ENCODE measurements at places on chromosomes 3 and 15.

DNA sequence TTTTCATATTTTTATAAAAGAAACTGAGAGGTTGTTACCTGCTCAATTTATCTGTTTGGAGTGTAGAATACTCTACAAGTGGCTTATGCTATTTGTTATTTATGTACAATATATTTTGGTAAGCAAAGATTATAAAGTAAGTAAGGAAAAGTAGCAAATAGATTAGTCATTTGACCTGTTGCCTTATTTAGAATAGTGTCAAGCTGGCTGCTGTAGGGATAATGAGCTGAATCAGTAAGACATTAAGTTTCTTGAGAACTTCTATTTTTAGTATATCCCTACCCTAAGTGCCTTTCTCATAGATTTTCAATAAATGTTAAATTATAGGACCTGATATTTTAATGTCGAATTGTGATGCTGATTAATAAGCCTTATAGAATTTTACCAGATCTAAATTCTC, 37.2 kb downstream of the ECT2 start:
- H3K36me3 ChIP-seq, result no peaks in the 10 kb centered on the region
- no peak for DNase-seq
- H3K27me3 ChIP-seq, result no peaks in the 10 kb centered on the region
- no peak overlapping the region for H3K27ac ChIP-seq
- H3K4me1 ChIP-seq, result no peaks in the 10 kb centered on the region

DNA sequence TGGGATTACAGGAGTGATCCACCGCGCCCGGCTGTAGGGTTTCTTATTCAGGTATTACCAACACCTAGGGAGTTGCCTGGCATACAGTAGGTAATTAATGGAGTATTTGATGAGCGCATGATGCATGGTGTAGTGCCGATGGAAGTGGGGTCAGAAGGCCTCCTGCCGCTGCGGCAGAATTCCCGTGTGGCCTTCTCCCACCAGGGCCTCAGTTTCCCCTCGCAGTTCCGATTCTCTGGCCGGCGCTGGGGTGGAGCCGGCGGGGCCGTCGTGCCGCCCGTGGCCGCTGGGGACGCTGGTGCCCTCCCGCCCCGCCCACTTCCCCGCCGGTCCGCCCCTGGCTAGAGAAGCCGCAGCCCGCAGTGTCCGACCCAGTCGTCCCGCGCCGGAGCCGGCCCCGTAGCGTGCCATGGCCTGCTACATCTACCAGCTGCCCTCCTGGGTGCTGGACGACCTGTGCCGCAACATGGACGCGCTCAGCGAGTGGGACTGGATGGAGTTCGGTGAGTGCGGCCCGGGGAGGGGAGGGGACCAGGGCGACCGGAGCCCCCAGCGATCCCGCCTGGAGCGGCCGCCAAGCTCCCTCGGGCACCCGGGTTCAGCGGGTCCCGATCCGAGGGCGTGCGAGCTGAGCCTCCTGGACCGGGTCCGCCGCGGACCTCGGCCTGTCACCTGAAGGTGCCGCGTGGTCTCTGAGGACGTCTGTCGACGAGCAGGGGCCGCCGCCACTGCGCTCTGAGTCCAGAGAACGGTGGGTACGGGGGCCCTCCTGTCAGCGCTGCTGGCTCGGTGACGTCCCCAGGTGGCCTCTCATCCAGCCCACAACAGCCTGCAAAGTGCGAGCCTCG, at the start of gene IRAK2:
TSS of gene IRAK2 (plus strand) at position 374 of the 848 bp plus-strand sequence. CDS start at position 410, 36 bp downstream.
- peaks cover 23% of the 10 kb centered on the region for H3K4me1 ChIP-seq
- H3K4me3 ChIP-seq, result peak within 1 kb of the TSS; percentile 72
- H3K27me3 ChIP-seq, result no peaks in the 10 kb centered on the region

DNA sequence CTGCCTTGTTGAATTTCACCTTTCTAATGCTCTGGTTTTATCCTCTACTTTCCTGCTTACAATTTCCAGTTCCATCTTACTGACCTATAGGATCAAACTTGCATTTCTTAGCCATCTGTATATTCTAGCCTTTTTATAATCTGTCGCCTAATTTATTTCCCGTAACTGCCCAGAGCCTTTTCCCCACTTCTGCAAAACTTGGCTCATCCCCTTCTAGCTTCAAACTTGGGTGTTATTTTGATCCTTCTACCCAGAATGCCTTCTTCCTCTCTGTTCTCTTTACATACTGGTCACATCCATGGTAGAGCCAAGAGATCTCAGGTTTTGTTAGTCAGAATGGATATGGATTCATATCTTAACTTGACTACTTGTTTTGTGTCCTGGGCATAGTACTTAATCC, 2.6 kb downstream of the SACM1L start:
- no peak overlapping the region for H3K27ac ChIP-seq
- no peak for DNase-seq
- H3K4me3 ChIP-seq, result no peak overlapping the region
- H3K36me3 ChIP-seq, result peaks cover 29% of the 10 kb centered on the region

DNA sequence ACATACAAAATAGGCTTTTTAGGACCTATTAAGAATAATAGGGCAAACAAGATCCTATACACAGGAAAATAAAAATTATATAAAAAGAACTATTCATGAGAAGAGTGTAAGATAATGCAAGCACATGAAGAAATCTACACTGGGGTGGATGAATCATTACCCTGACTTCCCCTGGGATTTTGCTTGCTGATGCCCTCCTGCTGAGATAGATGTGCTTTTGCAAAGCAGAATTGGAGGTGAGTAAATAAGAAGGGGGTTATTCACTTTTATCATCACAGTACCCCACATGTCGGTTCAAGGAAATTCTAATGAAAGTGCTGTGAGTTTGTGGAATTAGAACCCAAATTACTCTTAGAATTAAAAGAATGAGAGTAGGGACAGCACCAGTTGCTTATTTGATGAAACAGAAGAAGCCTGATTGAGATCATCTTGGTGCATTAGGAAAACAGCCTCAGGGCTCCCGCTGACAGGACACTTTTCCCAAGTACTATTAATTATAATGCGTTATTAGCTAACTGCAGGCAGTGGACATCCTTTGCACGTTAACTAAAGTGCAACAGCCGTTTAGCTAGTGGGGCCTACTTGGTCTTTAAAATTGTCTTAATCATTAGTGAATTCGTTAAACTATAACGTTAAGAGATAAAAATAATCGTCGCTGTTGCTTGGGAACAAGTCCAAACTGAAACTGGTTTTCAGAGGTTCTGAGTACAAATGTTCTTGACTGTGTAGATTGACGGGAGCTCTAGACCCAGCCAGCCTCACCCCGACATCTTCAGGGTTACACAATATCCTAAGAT, 48.4 kb downstream of the SLC2A2 start:
- H3K27me3 ChIP-seq, result no peaks in the 10 kb centered on the region
- no peaks in the 10 kb centered on the region for H3K4me1 ChIP-seq
- no peak overlapping the region for H3K27ac ChIP-seq
- no peaks in the 10 kb centered on the region for H3K36me3 ChIP-seq
- no peak for DNase-seq

GRCh38 chr3:145450018-145450682, 710.8 kb downstream of the PLOD2 start:
- no peaks in the 10 kb centered on the region for H3K36me3 ChIP-seq
- no peak overlapping the region for H3K27ac ChIP-seq

DNA sequence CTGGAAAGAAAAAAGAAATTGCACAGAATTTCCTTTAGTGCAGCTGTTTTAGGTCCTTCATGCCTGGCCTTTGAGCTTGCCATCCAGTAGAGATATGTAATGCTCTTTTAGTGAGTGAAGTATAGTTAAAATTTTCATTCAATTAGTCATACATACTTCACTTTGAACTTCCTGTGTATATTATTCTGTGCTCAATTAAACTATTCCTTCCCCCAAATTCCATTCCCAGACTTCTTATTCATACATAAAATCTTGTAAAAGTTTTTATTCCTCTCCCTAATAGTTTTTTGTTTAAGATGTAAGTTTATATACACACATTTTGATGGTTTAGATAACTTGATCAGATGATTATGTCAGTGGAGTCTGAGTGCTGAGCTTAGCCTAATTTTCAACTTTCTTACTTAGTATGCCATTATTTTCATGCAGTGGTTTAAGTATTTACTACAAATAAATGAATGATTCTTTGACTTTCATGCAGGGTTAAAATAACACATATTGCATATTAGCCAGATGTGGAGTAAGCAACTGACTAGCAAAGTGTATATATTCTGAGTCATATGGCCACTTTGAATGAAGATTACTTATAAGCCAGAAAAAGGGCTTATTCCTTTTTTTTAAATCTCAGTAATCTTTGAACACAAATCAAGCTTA, 42.5 kb upstream of the ABHD10 start:
- DNase-seq, result no peak
- H3K36me3 ChIP-seq, result peaks cover 4% of the 10 kb centered on the region
- H3K4me1 ChIP-seq, result no peaks in the 10 kb centered on the region
- H3K27ac ChIP-seq, result no peak overlapping the region
- no peak overlapping the region for H3K4me3 ChIP-seq
- no peaks in the 10 kb centered on the region for H3K27me3 ChIP-seq

- H3K4me3 ChIP-seq, result no peak overlapping the region
- no peaks in the 10 kb centered on the region for H3K4me1 ChIP-seq
- H3K36me3 ChIP-seq, result no peaks in the 10 kb centered on the region
- DNase-seq, result no peak
Measured at GRCh38 chr15:38895326-38896255, 331.0 kb upstream of the RASGRP1 start.

GRCh38 chr3:45959201-45959600, 15.9 kb downstream of the CXCR6 start:
- H3K27me3 ChIP-seq, result no peaks in the 10 kb centered on the region
- peaks cover 99% of the 10 kb centered on the region for H3K36me3 ChIP-seq
- H3K4me3 ChIP-seq, result no peak overlapping the region
- H3K4me1 ChIP-seq, result peaks cover 46% of the 10 kb centered on the region

GRCh38 chr15:80404057-80404760, at the start of gene ARNT2:
TSS of gene ARNT2 (plus strand) at chr15:80404382. CDS start at chr15:80404516, 134 bp downstream.
- H3K4me3 ChIP-seq, result no peak within 1 kb of the TSS
- peaks cover 78% of the 10 kb centered on the region for H3K27me3 ChIP-seq
- H3K27ac ChIP-seq, result no peak within 1 kb of the TSS
- no peaks in the 10 kb centered on the region for H3K36me3 ChIP-seq
- DNase-seq, result no peak
- peaks cover 2% of the 10 kb centered on the region for H3K4me1 ChIP-seq

GRCh38 chr3:74023395-74023794, 398.7 kb upstream of the PDZRN3 start:
- no peak for DNase-seq
- H3K27ac ChIP-seq, result no peak overlapping the region
- no peaks in the 10 kb centered on the region for H3K4me1 ChIP-seq
- no peak overlapping the region for H3K4me3 ChIP-seq
- no peaks in the 10 kb centered on the region for H3K36me3 ChIP-seq
- H3K27me3 ChIP-seq, result no peaks in the 10 kb centered on the region

DNA sequence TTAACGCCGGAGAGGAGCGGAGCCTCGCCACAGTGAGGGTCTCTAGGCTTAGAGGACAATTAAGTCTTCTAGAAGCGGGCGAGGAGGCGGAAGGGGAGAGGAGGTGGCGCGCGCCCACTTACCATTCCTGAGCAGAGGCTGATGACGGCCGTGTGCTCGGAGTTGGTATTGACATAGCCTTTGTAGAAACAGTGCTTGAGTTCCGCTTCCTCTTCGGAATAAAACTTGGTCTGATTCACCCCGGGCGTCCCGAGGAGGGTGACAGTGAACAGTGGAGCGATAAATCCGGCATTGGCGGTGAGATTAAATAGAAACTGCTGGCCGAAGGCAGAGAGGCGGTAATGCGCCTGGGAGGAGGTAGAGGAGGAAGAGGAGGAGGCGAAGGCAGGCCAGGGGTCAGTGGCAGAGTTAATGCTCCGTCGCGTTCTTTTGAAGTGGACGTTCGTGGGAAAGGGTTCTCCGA, 1.3 kb downstream of the ADAMTS9 start:
- peaks cover 31% of the 10 kb centered on the region for H3K27me3 ChIP-seq
- no peaks in the 10 kb centered on the region for H3K36me3 ChIP-seq
- H3K4me1 ChIP-seq, result no peaks in the 10 kb centered on the region
- H3K27ac ChIP-seq, result no peak overlapping the region
- no peak overlapping the region for H3K4me3 ChIP-seq

GRCh38 chr15:68097029-68097428, 42.9 kb downstream of the PIAS1 start:
- H3K4me1 ChIP-seq, result no peaks in the 10 kb centered on the region
- no peak for DNase-seq
- H3K27me3 ChIP-seq, result no peaks in the 10 kb centered on the region
- H3K36me3 ChIP-seq, result peaks cover 6% of the 10 kb centered on the region
- H3K27ac ChIP-seq, result no peak overlapping the region
- no peak overlapping the region for H3K4me3 ChIP-seq

- H3K4me1 ChIP-seq, result peaks cover 9% of the 10 kb centered on the region
- H3K4me3 ChIP-seq, result peak overlapping the region; percentile 66
- H3K27me3 ChIP-seq, result peaks cover 38% of the 10 kb centered on the region
- peak; percentile 33 for DNase-seq
Measured at GRCh38 chr3:58585005-58585786, 8.0 kb upstream of the FAM107A start.
